Stimulated activated CD8-positive, alpha-beta memory T cell treated with anti-CD3 and anti-CD28 coated beads, Interleukin-4, amount 100 ng/mL, for 48 hours (primary cell): ENCODE measurements at places on chromosomes 2 and 18.

GRCh38 chr2:224946895-224947294, 95.4 kb downstream of the DOCK10 start:
- no peak for DNase-seq

- DNase-seq, result no peak
Measured at GRCh38 chr2:242046206-242046826, 176.8 kb downstream of the RTP5 start.

- DNase-seq, result no peak
Measured at GRCh38 chr2:222960126-222960525, 91.9 kb upstream of the KCNE4 start.

DNA sequence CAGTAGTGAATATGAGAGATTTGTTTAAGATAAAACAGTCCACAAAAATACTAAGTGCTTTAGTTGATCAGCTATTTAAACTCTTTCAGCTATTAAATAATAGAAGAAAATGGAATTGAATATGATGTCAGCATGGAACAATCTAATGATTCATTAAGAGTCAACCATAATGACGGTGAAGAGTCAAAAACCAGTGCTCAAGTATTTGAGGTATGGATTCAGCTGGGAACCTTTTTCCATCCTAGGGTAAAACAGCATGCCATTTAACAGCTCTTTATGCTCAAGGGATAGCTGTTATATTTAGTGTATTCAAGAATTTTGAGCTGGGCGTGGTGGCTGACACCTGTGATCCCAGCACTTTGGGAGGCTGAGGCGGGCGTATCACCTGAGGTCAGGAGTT, 29.7 kb downstream of the CARF start:
- DNase-seq, result no peak

DNA sequence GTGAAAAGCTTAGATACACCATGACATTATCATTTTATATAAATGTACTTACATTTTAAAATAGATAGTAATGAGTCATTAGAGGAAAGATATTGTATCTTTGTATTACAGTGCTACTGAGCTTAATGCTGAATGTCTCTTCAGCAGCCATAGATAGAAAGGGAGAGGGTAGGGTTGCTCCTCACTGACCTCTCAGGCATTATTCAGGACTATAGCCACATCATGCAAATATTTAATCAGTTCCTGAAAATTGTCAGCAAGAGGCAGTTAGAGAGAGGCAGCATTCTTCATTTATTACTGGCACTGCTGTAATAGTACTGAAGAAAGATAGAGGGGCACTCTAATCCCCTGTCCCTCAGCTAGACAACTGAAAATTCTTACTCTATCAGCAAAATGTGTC, 242.0 kb upstream of the TANK start:
- no peak for DNase-seq

DNA sequence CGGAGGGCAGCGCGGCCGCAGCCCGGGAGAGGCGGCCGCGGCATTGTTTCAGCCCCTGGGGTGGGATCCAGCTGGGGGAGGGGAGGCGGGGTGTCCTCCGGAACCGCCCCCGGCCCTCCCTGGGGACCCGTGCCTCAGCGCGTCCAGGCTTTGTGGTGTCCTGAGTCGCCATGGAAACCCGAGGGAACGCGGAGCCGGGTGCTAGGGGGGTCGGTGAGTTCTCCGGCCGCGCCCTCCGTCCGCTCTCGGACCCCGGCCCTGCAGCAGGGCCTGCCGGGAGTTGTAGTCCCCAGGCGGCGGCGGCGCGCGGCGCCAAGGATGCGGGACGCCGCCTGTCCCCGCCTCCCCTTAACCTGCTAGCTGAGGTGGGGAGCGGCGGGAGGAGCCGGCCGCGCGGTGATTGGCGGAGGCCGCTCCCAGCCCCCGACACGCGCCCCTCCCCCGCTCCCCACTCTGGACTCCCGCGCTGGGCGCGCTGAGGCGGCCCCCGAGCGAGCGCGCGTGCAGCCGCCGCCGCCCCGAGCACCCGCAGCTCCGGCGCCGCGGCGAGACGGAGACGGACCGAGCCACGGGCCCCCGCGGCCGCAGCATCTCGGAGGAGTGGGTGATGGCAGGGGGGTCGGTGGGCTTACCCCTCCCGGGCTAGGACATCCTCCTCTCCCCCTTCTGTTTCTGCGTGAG, at the start of gene DPYSL5:
DPYSL5 (plus strand) TSS at position 478 of the 681 bp plus-strand sequence. CDS start 50,368 bp downstream, outside the sequence.
- DNase-seq, result peak; percentile 30

DNA sequence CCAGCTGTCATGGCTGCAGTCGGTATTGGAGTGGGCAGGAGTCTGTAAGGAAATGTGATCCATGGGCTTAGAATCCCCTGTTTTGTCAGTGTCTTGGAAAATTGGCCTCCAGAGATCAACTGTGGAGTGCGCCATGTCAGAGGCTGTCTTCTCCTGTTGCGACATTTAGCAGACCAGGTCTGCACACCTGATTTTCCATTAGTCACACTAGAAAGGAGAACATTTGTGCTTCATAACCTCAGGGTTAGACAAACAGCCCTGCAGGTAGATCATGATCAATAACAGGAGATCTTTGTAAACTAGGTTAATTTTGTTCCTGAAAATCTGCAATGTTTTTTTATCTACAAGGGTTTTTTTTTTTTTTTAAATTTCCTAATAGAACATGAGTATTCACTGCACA, 28.0 kb downstream of the LDLRAD4 start:
- no peak for DNase-seq

DNA sequence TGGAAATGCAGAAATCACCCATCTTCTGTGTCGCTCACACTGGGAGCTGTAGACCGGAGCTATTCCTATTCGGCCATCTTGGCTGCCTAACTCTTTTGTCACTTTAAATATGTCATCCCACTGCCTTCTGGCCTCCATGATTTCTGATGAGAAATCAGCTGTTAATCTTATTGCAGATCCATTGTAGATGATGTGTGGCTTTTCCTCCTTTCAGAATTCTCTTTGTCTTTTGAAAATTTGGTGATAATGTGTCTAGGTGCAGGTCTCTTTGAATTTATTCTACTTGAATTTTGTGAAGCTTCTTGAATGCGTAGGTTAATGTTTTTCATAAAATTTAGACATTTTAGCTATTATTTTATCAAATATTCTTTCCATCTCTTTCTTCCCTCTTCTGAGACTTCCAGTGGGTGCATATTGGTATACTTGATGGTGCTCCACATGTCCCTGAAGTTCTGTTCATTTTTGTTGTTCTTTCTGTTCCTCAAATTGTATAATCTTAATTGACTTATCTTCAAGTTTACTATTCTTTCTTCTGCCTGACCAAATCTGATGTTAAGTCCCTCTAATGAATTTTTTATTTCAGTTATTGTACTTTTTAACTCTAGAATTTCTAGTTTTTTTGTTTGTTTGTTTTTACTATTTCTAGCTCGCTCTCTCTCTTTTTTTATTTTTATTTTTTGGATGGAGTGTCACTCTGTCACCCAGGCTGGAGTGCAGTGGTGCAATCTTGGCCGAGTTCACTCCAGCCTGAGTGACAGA, 90.8 kb upstream of the DLX2 start:
- DNase-seq, result no peak

- no peak for DNase-seq
Measured at GRCh38 chr2:174014699-174015070, 49.5 kb upstream of the SP3 start.

DNA sequence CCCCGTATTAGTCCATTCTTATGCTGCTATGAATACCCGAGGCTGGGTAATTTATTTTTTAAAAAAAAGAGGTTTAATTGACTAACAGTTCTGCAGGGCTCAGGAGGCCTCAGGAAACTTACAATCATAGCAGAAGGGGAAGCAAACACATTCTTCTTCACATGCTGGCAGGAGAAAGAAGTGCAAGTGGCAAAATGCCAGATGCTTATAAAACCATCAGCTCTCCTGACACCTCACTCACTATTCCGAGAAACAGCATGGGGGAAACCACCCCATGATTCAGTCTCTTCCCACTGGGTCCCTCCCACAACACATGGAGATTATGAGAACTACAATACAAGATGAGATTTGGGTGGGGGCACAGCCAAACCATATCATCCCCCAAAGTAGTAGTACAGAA, 2148.5 kb upstream of the PIK3C3 start:
- DNase-seq, result no peak

DNA sequence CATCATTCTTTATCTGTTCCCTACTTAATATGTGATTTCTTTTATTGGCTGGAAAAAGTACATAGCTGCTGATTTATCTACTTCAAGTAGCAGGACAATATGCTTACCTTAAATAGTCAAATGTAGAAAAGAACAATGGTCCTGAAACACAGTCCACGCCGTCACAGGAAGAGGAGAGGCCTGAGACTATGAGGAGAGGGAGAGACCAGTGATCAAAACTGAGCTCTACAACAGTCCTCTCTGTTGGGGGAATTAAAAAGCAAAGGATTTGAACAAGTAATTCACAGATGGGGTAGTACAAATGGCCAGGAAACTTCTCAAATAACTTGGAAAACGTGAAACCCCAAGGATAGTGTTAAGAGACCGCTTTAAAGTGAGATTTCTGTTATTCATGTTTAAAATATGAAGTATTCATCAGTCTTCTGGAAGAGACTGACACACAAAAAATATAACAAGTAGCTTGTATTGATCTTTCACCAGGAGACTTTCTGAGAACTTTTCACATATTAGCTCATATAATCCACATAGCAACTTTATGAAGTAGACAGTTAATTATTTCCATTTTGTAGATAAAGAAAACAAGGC, 20.2 kb downstream of the SCYGR8 start:
- DNase-seq, result no peak

GRCh38 chr2:29336341-29337241, 221.4 kb downstream of the CLIP4 start:
- no peak for DNase-seq

GRCh38 chr2:73385504-73386341, at the start of gene ALMS1:
Gene ALMS1, plus strand, starts transcription at chr2:73385836. Its CDS starts 33 bp downstream, at chr2:73385869.
- peak; percentile 89 for DNase-seq

- no peak for DNase-seq
Measured at GRCh38 chr2:99860720-99861375, 281.5 kb downstream of the AFF3 start.

DNA sequence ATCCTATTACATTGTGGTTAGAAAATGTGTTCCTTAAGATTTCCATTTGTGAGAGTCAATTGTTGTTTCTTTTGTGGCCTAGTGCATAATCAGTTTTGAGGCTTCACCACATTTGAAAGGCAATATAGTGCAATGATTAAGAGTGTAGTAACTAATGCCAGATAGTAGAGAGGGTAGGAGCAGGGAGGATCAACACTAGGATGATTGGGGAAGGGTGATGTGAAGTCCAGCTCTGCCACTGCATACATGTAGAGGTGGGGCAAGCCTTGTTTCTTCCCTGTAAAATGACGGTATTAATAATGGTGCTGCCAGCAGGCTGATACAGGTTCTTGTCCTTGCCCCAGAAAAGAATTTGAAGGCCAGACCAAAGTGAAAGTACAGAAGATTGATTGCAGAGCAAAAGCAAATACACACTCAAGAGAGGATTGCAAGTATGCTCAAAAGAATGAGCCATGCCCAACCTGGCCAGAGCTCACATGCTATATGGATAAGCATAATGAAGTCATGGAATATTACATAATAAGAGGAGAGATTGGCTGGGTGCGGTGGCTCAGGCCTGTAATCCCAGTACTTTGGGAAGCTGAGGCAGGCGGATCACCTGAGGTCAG, 8.0 kb downstream of the SP100 start:
- DNase-seq, result no peak

DNA sequence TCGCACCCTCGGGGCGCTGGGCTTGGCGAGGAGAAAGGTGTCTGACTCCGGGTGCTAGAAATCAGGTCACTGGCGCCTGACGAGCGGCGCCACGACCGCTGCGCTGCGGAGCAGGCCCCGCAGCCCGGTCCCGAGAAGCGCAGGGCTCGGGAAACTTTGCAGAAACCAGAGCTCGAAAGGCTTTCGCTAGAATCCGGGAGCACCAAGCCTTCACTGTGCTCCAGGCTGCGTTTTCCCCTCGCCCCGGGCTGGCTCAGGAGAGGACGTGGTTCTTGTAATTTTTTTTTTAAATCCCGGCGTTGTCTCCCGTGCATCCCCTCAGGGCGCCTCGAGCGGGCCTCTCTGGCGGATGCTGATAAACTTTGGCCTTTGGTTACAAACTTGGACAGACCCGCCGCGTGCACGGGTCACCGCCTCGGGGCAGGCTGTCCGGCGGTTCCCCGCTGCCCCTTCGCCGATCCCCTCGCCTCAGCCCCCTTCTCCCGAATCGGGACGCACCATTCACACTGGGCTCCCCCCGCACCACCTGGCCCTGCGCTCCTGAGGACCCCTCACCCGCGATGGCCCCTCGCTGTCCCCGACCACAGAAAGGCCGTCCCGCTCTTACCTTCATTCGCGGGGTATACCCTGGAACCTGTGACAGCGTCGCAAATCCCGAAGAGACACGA, 419 bp downstream of the EPHA4 start:
- peak; percentile 43 for DNase-seq

GRCh38 chr2:217838409-217838831, 164.4 kb downstream of the TNS1 start:
- DNase-seq, result no peak

GRCh38 chr2:237053066-237053465, 32.6 kb upstream of the COPS8 start:
- DNase-seq, result no peak

DNA sequence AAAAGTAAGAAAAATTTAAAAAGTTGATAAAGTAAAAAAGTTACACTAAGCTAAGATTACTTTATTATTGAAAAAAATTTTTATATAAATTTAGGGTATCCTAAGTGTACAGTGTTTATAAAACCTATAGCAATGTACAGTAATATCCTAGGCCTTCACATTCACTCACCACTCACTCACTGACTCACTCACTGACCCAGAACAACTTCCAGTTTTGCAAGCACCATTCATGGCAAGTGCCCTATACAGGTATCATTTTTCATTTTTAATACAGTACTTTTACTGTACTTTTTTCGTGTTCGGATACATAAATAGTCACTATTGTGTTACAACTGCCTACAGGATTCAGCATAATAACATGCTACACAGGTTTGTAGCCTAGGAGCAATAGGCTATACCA, 8.9 kb upstream of the THUMPD2 start:
- no peak for DNase-seq

DNA sequence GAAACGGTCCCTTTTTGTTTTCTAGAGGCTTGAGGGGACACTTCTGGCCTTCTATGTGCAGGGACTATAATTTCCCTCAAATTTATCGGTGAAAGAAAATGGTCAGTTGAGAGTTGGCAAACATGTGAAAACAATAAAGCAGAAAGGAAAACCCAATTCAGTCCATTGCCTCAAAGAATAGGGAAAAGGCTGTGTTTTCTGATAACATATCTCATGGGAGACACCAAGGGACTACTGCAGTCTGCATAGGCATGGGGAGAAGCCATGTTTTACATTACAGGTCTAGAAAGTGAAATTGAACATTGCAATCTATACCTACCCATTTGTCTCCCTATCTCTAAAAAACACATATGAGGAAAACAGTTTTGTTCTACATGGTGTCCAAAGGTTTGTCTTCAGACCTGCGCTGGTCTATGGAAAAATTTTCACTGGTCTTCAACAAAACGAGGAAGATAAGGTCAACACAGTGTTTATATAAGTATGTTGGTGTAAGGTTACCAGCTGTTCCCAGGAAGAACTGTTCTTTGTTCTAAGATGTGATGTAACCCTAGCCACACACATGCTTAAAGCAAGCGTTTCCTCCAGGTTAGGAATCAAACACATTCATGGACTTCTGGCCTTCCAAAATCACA, 179.7 kb downstream of the MREG start:
- no peak for DNase-seq

DNA sequence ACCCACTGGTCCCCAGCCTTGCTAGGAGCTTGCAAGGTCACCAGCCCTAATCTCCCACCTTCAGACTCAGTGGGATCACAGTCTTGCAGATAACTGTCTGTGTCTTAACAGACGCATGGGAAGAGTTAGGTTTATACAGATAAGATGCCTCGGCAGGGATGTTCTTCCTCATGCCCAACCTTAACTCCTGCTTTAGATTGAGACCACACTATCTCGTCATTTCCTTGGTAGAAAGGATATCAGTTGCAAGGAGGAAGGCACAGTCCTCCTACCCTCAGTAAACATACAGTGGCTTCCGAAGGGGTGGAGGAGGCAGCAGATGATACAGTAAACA, 7.2 kb downstream of the NT5DC4 start:
- no peak for DNase-seq
